ENCODE measurements at places on chromosomes 5 and 9. TPM values are rescaled to one million over a fixed set of nuclear protein-coding genes. Genes with fewer than 3 reads are reported as not detected.

The SARDH gene
- polyA plus RNA-seq, result 0.12 TPM

The ANXA2R gene
- polyA plus RNA-seq, result 0.53 TPM

The LCN12 gene
- 0.36 TPM for polyA plus RNA-seq

The RNF180 gene
- 1.8 TPM for polyA plus RNA-seq

The CEP72 gene
- 1.7 TPM for polyA plus RNA-seq

The HTR4 gene
- polyA plus RNA-seq, result not detected

The BTNL3 gene
- not detected for polyA plus RNA-seq

The PURA gene
- 5.2 TPM for polyA plus RNA-seq

The KLHL3 gene
- 1.3 TPM for polyA plus RNA-seq

- DNase-seq, result no peak
These were observed 111.9 kb downstream of the FBN2 start for GRCh38 chr5:128426090-128426534.

DNA sequence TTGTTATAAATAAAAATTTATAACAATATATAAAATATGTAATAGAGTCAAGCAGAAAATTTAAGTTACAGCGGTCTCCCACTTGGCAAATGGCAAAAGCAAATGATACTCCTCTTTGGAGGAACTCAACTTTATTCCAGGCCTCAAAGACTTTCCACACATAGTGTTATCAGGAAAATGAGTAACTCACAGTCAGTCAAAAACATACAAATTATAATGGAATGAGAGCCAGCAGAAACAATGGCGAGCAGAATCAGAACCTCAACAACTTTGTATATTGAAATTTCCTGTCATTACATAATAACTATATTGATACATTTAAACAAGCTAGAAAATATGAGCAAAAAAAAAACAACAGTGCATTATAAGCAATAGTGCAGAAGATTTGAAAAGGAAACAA is 45.2 kb downstream of the ABLIM3 start:
- no peak for DNase-seq

GRCh38 chr5:140524003-140524402 is 23.5 kb upstream of the EIF4EBP3 start:
- DNase-seq, result no peak

DNA sequence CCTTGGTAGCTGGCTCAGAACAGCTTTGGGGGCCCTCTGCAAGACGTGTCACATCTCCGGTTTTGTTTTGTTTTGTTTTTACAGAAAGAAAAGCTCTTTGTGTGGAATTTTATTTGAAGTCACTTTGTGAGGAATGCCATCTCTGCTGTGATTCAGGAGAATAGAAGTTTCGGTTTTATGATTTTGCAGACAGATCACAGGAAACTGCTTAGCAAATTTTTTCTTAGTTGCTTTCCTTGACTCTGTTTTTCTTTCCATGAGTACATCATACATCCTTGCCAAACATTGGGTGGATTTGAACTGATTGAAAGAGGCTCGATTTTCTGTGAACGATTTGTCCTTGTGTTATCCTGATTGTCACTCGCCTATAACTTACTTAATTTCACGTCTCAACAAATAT is 5.1 kb downstream of the SEMA5A start:
- DNase-seq, result peak; percentile 46

- no peak for DNase-seq
These were observed 87.6 kb downstream of the ERP44 start for GRCh38 chr9:100011062-100011681.

GRCh38 chr5:178237431-178238312 is 5.1 kb upstream of the PHYKPL start:
- peak; percentile 60 for DNase-seq

DNA sequence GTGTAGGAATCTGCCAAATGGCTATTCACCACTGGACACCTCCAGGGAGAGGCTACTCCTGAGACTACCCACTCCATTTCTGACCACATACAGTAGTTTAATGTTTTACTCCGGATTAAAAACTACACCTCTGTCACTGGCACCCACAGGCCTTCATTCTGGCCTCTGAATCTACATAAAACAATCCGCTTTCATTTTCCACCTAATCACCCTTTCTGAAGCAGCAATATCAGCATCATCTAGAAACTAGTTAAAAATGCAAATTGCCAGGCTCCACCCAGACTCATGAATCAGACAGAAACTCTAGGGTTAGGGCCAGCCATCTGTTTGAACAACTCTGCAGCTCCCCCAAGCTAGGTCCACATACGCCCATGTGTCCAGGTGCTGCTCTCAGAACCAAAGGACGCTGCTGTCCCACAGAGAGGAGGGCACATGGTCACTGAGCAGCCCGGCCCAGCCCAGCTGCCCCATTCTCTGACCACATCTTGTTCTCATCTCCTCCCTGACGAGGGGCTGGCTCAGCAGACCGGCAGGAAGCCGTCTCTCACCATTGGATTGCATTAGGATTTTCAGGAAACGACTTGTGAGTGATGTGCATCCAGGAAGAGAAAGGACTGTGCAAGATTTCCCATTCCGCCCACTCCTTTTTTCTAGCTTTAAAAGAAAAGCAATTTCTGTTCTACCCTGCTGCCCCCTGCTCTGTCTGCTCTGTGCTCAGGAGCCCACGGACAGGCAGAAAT is 34.7 kb downstream of the ADAM19 start:
- no peak for DNase-seq

DNA sequence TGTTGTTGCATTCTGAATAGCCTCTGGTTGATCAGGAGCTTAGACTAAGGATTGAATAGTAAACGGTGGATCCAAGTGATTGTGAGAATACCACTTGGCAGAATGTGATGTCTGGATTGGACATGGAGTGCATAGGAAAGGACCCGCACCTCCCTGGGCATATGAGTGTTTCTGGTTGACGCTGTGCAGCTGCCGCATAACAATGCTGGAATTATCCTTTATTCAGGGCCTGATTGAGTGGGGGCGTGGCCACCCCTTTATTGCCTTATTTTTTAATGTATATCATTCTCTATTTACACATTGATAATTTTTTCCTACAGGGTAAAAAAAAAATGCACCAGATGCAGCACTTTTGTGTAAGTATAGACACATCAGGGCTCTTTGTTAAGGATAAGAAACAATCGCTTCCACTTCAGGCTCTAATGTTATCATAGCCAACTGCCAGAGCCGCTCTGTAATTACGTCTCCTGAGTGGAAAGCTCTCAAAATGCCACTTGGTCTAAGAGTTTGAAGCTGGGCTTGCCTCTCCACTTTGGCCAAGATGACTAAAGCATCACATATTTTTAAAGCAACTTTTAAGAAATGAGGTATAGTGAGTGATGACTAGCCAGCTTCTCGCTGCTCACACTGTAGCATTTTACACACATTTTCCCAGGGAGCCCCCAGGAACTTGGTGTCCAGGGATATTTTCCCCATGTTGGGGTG is 5.7 kb downstream of the FGD3 start:
- no peak for DNase-seq

DNA sequence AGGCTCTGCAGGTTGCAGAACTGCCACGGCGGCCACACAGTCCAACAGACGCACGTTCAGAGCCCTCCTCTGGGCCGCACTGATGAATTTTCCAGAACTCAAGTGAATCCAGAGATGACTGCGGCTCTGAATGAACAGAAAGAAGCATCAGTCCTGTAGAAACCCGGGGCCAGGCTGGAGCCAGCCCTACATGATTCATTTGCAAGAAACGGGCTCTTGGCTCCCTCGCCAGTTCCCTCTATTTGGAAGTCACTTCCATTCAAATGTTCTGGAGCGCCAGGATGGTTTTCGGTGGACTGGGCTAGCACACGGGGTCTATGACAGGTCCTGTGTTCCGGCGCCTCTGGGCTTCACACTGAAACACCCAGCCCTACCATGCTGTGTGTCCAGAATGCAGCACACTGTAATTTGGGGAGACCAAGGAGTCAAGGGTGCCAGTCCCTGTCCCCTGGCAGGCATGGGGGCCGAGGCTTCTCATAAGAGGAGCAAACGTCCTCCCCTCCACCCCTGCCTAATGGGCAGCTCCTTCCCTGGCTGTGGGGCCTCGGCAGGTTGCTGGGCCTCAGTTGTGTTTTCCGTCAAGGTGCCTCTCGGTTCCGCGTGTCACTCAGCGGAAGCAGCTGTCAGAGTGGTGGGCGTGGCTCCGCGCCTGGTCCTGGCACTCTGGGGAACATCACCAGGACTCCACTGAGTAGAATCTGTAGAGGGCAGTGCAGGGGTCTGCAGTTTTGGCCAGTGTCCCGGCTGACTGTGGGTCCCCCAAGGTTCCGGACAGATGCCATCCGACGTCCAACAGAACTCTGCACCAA is 18.1 kb upstream of the COL5A1 start:
- no peak for DNase-seq

DNA sequence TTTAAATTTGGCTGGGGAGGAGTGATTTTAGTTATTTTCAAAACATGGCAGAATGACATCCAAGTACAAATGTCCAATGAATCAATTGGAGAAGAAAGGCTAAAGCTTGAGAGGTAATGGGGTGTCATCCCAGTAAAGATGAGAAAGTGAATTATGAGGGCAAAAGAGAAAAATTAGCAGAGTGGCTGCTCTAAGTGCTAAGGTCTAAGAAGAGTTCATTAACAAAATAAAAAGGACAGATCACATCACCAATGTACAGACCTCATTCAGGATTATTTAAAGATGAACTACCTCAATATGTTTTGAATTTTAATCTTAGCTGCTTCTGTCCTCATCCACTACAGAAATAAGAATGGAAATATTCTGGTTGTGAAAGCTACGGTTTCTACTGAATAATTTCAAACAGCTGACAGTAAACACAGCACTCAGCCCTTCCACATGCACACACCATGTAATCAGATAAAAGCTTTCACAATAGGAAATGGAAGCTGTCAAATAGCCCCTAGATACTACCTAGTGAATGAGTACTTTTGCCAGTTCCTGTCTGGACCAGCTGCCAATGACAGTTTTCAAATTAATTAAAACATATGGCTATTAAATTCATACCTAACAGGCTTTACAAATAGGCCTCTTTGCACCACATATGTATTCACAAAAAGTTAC is 171.5 kb downstream of the SSBP2 start:
- no peak for DNase-seq

- DNase-seq, result no peak
These were observed 76.9 kb upstream of the NEURL1B start for GRCh38 chr5:172564188-172564587.

- no peak for DNase-seq
These were observed 36.2 kb downstream of the VAV2 start for GRCh38 chr9:133955821-133956411.

GRCh38 chr5:180006141-180006540 is 65.4 kb downstream of the RNF130 start:
- no peak for DNase-seq

DNA sequence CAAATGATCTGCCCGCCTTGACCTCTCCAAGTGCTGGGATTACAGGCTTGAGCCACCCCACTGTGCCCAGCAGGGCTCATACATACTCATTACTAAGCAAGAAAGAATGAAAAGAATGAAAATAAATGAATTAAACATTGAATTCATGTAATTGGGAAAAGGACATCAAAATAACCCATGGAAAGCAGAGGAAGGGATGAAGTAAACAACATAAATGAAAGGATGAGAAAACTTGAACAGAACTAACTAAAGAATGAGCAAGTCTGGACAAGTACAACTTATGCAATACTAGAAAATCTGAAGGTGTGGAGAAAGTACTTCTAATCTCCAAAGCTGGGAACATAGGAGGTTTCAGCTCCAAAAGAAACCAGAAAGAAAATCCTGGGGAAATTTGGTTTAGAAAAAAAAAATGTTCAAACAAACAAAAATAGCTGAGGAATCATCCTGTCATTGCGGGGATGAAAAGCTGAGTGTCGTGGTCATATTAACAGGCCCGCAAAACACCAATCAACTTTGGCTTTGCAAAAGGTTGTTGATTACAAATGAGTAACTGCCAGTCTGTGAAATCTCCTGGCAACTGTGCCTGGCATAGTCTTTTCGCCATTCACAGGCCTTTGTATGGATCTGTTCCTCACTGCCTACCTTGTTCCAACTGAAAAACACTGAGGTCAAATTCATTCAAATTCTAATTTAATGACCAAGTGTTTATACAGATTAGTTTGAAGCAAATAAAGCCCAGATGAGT is 2.3 kb upstream of the AK3 start:
- DNase-seq, result no peak

GRCh38 chr9:94826644-94827410 is 100.3 kb downstream of the AOPEP start:
- DNase-seq, result no peak

- no peak for DNase-seq
These were observed 4.7 kb upstream of the PPP1R26 start for GRCh38 chr9:135474915-135475314.

- no peak for DNase-seq
These were observed 384.4 kb upstream of the PDE4D start for GRCh38 chr5:60277941-60278340.

DNA sequence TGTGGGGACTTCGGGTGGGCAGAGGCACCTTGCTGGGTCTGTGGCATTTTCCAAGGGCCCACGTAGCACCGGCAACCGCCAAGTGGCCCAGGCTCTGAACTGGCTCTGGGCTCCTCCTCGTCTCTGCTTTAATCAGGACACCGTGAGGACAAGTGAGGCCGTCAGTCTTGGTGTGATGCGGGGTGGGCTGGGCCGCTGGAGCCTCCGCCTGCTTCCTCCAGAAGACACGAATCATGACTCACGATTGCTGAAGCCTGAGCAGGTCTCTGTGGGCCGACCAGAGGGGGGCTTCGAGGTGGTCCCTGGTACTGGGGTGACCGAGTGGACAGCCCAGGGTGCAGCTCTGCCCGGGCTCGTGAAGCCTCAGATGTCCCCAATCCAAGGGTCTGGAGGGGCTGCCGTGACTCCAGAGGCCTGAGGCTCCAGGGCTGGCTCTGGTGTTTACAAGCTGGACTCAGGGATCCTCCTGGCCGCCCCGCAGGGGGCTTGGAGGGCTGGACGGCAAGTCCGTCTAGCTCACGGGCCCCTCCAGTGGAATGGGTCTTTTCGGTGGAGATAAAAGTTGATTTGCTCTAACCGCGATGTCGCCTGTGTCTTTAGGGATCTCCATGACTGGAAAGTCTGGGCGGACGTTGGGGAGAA is 5.8 kb downstream of the DPP7 start:
- no peak for DNase-seq

- no peak for DNase-seq
These were observed 125.3 kb upstream of the DAPK1 start for GRCh38 chr9:87372356-87372851.

GRCh38 chr5:110545716-110546115 is 180.8 kb downstream of the TMEM232 start:
- no peak for DNase-seq

- no peak for DNase-seq
These were observed 62.6 kb downstream of the IL31RA start for GRCh38 chr5:55913466-55914413.

DNA sequence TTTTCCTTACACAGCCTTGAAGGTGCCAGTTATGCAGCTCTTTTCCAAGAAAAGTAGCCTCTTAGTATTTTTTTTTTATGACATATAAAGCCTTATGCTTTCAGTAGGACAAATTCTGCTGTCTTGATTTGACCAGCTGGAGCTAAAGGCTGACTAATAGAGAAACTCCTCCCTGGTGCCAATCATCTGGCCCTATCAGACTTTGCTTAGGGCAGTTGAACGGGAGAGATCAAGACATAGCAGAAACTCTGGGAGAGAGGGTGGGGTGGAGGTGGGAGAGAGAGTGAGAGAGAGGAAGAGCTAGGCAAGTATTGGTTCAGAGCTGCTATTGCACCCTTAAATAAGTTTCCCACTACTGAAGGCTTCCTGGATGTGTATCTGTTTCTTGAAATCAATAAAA is 100.2 kb downstream of the SEC61B start:
- DNase-seq, result no peak

GRCh38 chr5:17219469-17219868 is 2.0 kb downstream of the BASP1 start:
- DNase-seq, result no peak

Measured in BJ (cell line).